ENCODE measurements at places on chromosomes 6 and 20. TPM values are rescaled to one million over a fixed set of nuclear protein-coding genes. Genes with fewer than 3 reads are reported as not detected.

Gene CRISP3
- not detected for total RNA-seq

Gene RCAN2
- 5.4 TPM for total RNA-seq

Gene PAX1
- not detected for total RNA-seq

Gene SLC2A4RG
- 59.0 TPM for total RNA-seq

Gene MUCL3
- total RNA-seq = not detected

Gene AGER
- 16.5 TPM for total RNA-seq

Gene PLCB4
- total RNA-seq = not detected

Gene MCHR2
- total RNA-seq = not detected

Gene SRMS
- total RNA-seq = not detected

Gene ECT2L
- total RNA-seq = not detected

Gene DDO
- total RNA-seq = not detected

Gene GPR6
- total RNA-seq = not detected

Gene HLA-DQB1
- total RNA-seq = 9.7 TPM

Gene CARMIL1
- total RNA-seq = 2.7 TPM

Gene TNF
- total RNA-seq = 165 TPM

Gene GHRH
- total RNA-seq = not detected

Gene SIRPD
- total RNA-seq = not detected

Gene EDN1
- not detected for total RNA-seq

Gene TTLL9
- total RNA-seq = not detected

Data from activated CD4-positive, alpha-beta memory T cell treated with anti-CD3 and anti-CD28 coated beads for 36 hours (primary cell).